ENCODE measurements at places on chromosomes 16 and 17.

- DNase-seq, result no peak
Observed at GRCh38 chr17:39632153-39632941, 4.6 kb upstream of the STARD3 start.

GRCh38 chr16:53413864-53414263 is 20.4 kb upstream of the RBL2 start:
- DNase-seq, result no peak

DNA sequence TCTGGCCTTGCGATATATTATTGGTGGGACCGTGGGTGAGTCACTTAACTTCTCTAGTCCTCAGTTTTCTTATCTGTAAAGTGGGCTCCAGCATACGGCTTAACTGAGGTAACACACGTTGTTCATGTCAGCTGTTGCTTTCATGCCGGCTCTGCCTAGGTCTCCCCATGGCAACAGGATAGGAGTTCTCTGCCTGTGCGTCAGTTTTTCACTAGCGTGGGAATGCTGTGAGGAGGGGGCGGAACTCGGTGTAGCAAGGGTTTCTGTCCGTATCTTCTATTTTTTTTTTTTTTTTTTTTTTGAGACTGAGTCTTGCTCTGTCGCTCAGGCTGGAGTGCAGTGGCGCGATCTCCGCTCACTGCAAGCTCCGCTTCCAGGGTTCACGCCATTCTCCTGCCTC is 758.5 kb upstream of the RBFOX1 start:
- DNase-seq, result no peak

DNA sequence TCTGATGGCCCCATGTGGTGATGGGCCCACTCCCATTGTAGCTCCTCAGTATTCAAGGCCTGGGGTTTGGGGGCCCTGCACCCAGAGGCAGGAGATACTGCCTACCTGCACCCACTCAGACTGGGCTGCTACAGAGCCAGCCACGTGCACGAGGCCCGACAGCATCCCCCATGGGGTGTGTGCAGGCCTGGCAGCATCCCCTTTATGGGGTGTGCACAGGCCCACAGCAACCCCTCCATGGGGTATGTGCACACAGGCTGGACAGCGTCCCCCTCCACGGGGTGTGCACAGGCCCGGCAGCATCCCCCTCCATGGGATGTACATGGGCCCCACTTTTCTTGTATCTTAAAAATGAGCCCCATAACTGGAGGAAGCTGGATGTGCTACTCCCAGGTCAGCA is 156.0 kb downstream of the RBFOX3 start:
- DNase-seq, result no peak

DNA sequence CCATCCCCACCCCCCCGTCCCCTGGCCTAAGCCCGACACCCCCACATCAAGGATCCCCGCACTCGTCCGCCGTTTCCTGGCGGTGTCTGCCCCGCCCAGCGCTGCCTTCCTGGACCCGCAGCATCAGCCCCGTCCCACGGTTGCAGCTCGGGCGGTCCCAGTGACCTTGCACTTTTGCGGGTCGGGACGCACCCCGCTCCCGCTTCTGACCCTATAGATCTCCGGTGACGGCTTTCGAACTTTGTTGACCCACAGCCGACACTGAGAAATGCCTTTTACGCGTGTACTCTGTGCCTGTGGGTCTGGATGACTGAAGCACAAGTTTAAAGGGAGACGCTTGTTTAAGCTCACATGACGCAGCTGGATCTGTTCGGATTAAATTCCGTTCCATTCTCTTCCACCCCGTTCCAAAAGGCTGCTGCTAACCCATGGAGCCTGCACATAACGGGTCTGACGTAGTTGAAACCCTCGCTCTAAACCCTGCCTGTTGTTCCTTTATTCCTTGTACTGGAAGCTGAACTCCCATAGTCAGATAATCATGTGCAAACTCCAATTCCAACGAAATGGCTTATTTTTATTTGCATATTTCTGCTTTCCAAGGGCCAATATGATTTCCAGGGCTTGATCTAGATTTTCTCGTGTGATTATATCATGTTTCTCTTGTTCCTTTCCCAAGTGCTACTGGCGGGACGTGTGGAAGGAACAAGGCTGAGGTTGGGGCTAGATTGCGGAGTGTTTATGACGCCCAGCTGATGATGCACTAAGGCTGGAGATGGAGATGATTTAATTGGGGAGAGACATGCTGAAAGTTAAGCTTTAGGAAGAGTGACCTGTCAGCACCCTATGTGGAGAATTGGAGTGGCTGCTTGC is 834 bp downstream of the FLYWCH1 start:
- DNase-seq, result no peak

DNA sequence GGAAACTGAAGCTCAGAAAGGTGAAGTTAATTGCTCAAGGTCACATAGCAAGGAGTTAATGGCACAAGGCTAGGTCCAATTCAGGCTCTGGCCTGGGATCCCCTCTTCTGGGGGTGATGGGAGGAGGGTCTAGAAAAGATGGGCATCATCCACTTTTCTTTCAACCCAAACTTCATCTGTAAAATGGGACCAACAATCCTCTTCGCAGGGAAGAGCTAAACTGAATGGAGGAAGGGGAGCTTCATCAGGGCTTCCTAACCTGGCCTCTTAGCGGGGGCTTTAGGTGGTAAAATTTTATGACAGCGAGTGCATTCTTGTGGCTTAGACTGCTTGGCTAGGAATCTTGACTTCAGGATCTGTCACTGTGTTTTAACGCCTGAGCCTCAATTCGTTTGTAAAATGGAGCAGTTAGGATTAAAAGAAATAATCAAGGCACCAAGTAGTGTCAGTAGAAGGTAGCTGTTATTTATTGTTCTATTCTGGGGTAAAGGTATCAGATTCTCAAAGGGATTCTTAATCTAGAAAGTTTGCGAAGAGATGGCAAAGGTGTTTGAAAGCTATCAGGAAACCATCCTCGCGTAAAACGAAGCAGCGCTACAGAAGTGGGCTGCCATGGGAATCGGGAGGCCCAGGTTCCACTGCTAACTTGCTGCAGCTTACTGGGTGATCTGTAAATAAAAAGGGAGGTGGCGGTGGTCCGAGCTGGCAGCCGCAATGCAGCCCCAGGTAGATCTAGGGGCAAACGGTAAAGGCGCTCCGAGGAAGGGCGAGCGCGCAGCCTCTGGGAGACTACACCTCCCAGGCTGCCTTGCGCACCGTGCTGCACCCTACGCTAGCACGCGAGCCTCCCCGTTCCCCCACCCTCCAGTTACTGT is 1.5 kb upstream of the SRCAP start:
- DNase-seq, result no peak

DNA sequence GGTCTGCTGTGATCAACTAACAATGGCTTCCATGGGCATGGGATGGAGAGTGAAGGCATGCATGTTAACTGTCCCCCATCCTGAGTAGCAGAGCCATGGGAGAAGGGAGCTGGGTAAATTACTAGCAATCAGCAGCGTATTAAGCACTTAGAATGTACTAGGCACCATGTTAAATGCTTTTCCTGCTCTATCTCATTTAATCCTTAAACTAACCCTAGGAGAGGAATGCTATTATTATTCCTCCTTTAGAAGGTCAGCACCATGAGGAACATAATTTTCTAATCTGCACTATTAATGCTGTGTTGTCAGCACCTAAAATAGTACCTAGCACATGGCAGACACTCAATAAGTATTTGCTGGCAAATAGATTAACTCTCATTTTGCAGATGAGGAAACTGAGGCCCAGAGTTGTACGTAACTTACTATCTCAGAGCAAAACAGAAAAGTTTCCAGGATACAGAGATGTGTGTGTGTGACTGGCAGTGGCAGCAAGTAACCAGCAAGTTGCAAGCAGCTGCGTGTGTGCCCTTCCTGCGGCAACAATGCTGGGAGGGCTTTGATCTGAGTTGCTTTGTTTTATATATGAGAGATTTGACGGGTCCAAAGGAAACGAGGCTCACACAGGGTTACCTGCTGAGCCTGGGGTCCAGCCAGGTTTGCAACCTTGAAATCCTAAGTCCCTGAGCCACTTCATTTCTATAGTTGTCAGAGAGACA is 6.5 kb upstream of the KLHL36 start:
- no peak for DNase-seq

DNA sequence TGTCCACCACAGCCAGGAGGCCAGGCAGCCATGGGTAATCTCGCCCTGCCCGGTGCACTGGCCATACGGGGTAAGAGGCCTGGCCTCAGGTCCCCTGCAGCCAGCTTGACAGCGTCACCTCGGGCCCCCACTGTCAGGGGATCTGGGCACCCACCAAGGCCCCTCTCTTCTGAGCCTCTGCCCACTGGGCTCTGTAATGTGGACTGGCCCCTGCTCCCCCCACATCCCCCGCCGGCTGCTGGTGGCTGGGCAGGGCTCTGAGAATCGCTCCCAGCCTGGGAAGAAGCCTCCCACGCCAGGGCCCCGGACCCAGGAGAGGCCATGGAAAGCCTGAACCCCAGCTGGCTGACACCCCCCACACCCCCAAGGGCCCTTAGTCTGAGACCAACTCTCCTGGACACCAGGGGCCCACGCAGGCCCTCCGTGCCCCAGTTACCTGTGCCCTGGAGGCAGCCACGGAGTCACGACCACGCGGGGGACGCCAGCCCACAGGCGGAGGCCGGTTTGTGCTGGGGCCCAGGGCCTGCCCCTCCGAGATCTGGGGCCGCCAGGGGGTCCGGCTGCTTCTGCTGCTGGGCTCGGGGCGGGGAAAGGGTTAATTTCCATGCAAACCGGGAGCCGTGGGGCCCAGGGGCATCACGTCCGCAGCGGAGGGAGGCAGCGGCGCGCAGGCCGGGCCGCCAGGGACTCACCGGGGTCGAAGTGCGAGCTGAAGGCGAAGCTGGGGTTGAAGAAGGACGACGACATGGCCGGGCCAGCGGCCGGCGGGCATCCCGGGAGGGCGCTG is at the start of gene PVALEF:
Gene PVALEF, plus strand, starts transcription at position 262 of the 787 bp plus-strand sequence. CDS start 15,720 bp downstream, outside the sequence.
- no peak for DNase-seq

- DNase-seq, result peak; percentile 15
Observed at GRCh38 chr16:5024632-5025031, 9.1 kb downstream of the NAGPA start.

DNA sequence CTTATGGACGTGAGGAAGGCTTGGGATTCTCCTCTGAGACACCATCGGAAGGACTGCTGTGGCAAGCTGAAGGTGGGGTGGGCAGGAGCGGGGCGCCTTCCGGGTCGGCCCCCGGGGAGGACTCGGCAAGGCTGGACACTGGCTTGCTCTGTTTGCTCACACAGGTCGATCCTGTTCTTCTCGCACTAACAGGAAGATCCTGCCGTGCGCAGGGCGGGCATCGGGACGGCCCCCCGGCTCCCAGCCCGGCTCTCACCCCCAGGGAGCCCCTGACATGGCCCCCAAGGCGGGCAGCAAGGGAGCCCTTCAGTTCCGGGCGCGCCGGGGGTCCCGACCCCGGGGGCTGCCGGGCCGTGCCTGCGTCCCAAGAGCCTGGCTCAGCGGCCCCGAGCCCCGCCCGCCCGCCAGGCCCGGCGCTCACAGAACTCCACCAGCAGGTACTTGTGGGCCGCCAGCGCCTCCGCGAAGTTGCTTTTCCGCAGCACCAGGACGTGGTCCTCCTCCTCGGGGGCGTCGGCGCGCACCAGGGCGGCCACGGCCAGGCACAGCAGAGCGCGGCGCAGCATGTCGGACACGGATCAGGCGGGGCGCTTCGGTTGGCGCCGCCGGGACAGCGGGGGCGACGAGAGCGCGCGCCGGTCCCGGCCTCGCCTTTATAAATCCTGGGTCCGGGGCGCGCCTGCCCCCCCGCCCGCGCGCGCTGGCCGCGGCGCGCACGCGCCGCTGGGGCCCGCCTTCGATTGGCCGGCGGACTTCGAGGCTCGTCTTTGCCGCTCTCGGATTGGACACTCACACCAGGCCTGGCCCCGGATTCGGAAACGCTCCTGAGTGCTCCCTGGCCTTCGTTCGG is at the start of gene P4HB:
Gene P4HB, minus strand, starts transcription at position 630 of the 850 bp plus-strand sequence. Its CDS starts 64 bp downstream, at position 566.
- no peak for DNase-seq

- DNase-seq, result no peak
Observed at GRCh38 chr16:17336530-17336900, 134.2 kb downstream of the XYLT1 start.

DNA sequence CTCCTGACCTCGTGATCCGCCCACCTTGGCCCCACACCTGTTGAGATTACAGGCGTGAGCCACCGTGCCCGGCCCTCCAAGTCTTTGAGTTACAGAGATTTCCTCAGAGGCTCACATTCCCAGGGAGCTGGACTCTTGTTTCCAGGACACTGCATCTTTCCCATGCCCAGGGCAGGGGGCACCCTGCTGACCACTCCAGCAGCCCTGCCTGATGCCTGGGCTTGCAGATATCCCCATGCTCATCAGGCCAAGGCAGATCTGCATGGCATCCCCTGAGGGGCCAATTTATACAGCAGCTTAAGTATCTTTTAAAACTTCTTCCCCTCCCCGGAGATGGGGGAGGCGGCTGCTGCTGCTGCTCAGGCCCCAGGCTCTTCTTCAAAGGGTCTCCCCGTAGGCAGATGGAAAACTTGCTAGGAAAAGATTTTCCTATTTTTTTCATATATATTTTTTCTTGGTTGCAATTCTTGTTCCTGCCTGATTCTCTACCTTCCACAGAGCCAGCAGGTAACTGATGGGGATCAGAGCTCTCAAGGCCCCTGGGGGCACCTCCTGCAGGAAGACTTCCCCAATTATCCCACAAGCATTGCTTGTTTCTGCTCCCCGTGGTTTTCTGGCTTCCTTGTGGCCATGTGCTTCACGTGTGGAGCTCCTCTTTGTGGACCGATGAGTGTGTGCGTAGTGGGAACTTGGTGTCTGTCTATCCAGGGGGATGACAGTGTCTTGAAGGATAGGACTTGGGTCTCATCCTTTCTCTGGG is 102.2 kb upstream of the SDK2 start:
- no peak for DNase-seq

GRCh38 chr17:17029938-17030337 is 12.3 kb upstream of the MPRIP start:
- DNase-seq, result no peak

DNA sequence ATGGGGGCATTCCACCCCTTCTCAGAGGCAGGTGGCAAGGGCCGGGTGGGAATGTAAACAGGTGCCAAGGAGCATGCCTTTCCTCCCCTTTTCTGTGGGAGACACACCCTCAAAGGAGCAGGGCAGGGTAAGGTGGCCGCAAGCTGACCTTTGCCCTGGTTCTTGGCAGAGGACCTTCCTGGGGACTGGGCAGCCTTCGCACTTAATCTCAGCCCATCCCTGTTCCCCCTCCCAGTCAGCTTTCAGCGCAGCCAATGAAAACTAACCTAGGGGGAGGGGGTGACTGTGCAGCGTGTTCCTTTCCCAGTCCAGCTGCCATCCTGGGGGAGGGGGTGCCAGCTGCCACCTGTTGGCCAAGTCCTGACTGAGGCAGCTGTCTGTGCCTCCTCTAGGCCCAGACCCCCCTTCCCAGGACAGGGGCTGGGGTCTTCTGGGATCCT is 2.8 kb downstream of the TRAF4 start:
- no peak for DNase-seq
